ENCODE measurements at places on chromosomes 11 and 22. TPM values are rescaled to one million over a fixed set of nuclear protein-coding genes. Genes with fewer than 3 reads are reported as not detected.
A peak's percentile ranks its signal among the peaks of the same experiment; 100 is the strongest.

P2RY6 gene
- total RNA-seq = not detected

C11orf52 gene
- total RNA-seq = 3.9 TPM

- DNase-seq = no peak
Observed at GRCh38 chr22:36405221-36405661, 17.5 kb upstream of the MYH9 start.

DNA sequence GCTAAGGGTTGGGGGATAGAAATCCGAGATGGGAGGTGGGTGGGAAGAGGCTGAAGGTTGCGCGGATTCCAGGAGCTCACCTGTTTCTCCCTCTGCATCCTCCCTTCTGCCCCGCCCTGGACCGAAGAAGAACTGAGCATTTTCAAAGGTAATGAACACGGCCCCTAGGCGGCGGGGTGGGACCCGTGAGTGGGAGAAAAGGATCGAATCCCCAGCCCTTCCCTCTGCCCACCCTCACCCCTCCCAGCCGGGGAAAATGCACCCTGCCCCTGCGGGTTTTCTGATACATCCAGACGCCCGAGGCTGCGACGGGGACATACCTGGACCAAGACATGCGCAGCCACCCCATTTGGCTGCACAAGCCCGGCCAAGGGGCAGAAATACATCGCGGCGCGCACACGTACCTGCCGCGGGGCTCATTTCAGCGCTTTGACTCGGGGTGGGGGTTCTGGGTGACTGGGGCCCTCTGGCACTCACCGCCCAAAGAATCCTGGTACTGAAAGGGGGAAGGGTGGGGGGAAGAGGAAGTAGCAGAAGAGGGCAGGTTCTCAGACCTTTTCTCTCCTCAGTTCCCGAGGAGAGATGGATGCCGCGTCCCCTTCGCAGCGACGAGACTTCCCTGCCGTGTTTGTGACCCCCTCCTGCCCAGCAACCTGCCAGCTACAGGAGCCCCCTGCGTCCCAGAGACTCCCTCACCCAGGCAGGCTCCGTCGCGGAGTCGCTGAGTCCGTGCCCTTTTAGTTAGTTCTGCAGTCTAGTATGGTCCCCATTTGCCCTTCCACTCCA, 6.0 kb downstream of the VSIG2 start:
- peak; percentile 65 for DNase-seq

- peak; percentile 26 for DNase-seq
Observed at GRCh38 chr11:40029391-40029790, 1430.1 kb downstream of the LRRC4C start.

DNA sequence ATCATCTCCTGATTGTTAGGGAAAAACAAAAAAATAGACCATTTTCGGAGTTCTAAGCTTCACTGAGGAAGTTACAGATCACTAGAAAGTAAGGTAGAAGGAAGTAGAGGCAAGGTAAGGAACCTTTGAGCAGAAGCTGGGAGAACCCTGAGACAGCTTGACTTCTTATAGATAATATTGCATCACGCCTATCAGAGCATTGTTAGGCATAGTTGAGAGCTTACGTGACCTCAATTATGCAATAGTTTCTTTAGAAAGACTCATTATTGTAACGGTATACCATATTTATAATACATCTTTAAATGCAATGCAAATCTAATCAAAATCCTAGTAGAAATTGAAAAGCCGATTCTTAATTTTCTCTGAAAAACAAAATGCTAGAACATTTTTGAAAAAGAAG, 4.9 kb downstream of the TBRG1 start:
- no peak for DNase-seq

DNA sequence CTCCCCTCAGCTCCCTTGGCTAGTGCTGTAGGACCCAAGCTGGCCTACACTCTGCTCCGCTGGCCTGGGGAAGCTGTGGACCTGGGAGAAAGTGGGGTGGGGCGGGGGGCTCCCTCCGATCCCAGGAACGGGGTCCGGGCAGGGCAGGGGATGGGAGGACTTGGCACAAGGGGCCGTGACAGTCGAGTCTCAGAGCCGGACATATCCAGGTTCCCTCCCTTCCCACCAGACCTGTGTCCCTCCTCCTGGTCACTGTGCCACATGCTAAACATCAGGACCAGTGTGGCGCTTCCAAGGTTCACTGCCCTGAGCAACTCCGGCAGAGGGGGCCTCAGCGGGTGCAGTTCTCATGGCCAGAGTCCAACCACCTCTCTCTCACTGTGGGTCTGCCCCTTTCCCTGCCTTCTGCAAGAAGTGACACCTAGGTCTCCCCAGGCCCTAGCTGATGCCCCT, 2.0 kb downstream of the DUSP8 start:
- no peak for DNase-seq

- no peak for DNase-seq
Observed at GRCh38 chr11:11349106-11349825, 3.8 kb downstream of the CSNK2A3 start.

DNA sequence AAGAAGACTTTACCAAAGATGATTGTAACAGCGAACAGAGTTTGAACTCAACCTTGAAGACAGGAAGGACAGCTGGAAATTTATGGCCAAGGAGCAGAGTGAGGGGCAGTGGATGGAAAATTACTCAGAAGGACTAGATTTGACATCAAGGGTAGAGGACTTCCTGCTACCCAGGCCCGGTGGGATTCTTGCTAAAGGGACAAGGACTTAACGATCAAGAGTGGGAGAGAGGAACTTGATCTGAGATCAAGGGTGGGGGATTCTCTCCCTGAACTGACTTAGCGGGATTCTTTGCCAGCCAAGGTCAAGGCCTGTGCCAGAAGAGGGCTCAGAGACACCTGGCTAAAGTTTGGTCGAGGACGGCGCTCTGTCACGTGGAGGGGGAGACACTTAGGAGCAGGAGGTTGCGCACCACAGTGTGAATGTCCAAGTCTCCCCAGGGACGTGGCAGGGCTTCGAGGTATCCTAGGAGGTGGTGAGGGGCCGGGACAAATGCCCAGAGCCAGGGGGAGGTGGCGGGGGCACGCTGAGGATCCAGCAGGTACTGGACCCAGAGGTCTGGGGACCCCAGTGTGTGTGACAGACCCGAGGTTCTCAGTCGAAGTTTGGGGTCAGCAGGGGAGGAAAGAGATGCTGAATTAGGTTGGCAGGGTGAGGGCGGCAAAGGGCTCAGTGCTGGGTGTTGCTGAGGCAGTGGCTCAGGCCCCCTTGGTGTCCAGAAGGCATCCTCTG, 46.1 kb upstream of the SHISAL1 start:
- DNase-seq = no peak

- peak; percentile 72 for DNase-seq
Observed at GRCh38 chr11:108115500-108116140, 5.7 kb upstream of the ACAT1 start.

GRCh38 chr11:69609351-69609750, 31.6 kb upstream of the CCND1 start:
- no peak for DNase-seq

GRCh38 chr11:88384004-88384668, 46.6 kb upstream of the CTSC start:
- no peak for DNase-seq

Measured in stomach (tissue), 19 donors.